ENCODE measurements at places on chromosomes 4 and X.

- DNase-seq: no peak
Measured at GRCh38 chrX:130418740-130419139, 17.0 kb downstream of the RBMX2 start.

GRCh38 chrX:13658602-13659001, 5.7 kb downstream of the TCEANC start:
- no peak for DNase-seq

DNA sequence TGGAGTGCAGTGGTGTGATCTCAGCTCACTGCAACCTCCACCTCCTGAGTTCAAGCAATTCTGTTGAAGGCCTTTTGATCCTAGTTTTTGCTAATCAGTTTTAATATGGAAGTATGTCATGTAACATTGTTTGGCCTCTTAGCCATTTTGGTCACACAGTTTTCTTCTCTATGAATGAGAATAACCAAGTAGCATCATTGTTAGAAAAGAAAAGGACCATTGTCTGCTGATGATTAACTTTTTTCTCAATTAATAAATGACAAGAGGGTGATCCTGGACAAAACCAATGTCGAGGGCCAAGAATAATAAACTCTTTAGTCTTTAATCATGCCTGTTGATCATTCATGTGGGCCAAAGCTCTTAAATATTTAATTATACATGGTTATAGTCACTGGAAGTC, 289.3 kb upstream of the MAGEB2 start:
- DNase-seq: no peak

GRCh38 chr4:47002580-47002979, 9.2 kb upstream of the GABRA4 start:
- no peak for DNase-seq

- DNase-seq: no peak
Measured at GRCh38 chr4:74675673-74676279, 118.5 kb downstream of the BTC start.

DNA sequence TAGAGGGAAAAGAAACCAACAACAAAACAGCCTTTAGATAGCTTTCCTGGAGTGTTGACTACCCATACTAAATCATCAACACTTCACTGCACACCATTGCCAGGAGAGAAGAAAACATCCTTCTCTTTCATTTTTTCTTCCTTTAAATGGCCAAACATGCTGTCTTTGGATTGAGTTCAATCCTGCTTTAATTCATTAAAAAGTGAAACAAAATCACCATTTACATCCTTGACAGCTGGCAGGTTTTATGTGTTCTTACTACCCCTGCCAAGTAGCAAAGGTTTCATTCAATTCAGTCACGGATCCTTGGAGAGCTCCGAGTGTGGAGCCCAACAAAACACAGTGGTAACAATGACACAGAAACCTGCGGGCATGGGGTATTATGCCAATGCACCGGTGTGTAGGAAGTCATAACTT, 568.3 kb downstream of the ANKRD50 start:
- no peak for DNase-seq

GRCh38 chrX:128051526-128051925, 677 bp downstream of the ACTRT1 start:
- DNase-seq: no peak

GRCh38 chr4:10172278-10172921, 55.8 kb upstream of the WDR1 start:
- no peak for DNase-seq

- no peak for DNase-seq
Measured at GRCh38 chr4:44583393-44583792, 68.0 kb downstream of the YIPF7 start.
